T-helper 2 cell (primary cell): ENCODE measurements at places on chromosomes 13 and 19.

GRCh38 chr13:53368948-53369347 lies 340.3 kb downstream of the OLFM4 start:
- DNase-seq = no peak

- DNase-seq = no peak
Measured at GRCh38 chr19:14795078-14795721, 16.8 kb upstream of the ADGRE2 start.

DNA sequence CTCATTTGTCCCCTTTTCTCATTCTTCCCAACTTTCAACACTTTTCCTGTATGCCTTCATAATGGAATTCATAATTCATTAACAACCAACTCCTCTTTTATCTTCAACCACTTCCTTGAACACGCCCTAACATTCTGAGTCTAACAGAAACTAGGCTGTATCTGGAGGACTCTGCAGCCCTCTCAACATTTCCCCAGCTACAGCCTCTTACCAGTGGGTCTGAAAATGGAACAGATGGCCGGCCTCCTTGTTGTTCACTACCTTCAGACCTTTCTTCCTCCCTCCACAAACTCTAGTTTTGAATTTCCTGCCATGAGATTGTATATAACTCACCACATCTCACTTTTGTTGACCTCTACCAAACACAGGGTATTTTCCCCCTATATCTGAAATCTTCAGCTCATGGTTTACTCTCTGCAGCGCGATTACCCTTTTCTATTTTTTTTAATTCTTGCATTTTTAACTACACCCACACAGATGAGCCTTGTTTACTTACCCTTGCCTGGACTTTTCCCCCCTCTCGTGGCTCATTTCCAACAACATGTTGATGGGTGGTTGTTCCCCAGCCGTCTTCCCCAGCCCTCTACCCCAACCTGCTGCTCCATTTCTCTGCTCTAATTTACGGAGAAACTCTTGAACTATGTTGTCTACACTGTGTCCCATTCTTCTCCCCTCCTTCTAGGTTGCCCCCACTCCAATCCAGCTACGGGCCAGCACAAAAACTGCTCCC lies 846 bp downstream of the ZNF790 start:
- DNase-seq = no peak

- DNase-seq = no peak
Measured at GRCh38 chr19:51491586-51491985, 10.0 kb downstream of the SIGLEC12 start.

GRCh38 chr19:4660181-4660791 lies 9.9 kb downstream of the MYDGF start:
- no peak for DNase-seq
